Activated T-helper 1 cell treated with anti-CD3 and anti-CD28 coated beads, Interleukin-2, amount 50 U/mL, for 16 hours (primary cell): ENCODE measurements at places on chromosomes 3 and 15.
A peak's percentile ranks its signal among the peaks of the same experiment; 100 is the strongest.

DNA sequence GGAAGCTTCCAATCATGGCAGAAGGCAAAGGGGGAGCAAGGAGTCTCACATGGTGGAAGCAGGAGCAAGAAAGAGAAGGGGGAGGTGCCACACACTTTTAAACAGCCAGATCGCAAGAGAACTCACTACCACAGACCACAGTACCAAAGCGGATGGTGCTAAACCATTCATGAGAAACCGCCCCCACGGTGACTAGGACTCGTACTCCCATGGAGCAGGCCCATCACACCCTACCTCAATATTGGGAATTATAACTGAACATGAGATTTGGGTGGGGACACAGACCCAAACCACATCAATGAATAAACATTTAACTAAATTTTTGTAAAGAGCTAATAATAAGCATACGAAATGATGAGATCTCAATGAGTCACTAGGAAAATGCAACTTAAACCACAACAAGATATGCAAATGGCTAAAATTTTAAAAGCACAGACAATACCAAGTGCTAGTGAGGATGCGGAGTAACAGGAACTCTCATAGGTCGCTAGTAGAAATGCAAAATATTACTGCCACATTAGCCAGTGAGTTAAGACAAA, 10.0 kb downstream of the MRPS25 start:
- DNase-seq: peak; percentile 35

DNA sequence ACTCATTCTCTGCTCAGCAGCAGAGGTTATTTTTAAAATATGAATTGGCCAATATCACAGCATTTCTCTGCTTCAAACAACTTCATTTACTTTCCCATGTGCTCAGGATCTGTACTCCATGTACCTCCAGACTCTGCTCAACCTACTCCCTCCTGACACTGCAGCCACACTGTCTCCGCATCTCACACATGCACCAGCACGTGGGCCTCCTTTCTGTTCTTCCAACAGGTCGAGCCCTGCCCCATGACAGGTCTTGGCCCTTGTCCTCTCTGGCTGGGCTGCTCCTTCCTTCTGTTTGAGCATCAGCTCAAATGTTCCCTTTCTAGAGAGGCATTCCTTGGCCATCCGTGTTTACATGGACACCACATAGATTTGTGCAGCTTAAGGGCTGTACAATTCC, 195.7 kb downstream of the EBLN2 start:
- no peak for DNase-seq

DNA sequence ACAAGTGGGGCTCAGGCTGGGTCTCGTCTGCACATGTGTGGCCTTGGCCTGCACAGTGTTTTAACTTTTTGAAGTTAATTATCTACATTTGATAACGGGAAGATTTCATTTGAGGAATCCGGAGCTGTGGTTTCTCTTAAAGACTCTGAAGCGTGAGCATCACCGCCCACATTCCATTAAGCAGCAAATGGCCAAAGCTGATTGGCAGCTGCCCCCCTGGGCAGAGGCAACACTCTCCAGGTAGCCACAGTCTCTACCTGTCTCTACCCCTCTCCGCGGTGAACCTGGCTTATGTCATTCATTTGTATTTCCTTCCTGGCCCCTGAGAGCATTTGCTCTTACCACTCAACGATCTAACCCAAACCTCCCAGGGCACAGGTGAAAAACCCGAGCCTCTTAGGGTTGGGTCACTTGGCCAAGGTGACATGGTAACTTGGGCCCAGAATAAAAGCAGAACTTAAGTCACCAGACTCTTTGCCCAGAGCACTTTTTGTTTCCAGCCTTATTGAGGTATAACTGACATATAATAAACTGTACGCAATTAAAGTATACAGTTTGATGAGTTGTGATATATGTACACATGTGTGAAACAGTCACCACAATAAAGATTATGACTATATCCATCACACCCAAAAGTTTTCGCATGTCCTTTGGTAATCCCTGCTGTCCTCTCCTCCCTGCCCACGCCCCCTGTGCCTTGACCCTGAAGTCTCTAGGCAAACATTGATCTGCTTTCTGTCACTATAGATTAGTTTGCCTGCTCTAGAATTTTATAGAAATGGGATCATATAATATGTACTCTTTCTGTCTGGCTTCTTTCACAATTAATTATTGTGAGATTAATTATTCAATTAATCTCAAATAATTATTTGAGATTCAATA, 245.7 kb upstream of the HES1 start:
- DNase-seq: no peak

GRCh38 chr3:52147804-52148203, 6.4 kb downstream of the POC1A start:
- no peak for DNase-seq

GRCh38 chr15:49901996-49902684, 216.9 kb downstream of the ATP8B4 start:
- DNase-seq: no peak

- DNase-seq: no peak
These were observed 5.4 kb downstream of the PCBP4 start for GRCh38 chr3:51961602-51962569.
